ENCODE measurements at places on chromosomes 3 and 15.

DNA sequence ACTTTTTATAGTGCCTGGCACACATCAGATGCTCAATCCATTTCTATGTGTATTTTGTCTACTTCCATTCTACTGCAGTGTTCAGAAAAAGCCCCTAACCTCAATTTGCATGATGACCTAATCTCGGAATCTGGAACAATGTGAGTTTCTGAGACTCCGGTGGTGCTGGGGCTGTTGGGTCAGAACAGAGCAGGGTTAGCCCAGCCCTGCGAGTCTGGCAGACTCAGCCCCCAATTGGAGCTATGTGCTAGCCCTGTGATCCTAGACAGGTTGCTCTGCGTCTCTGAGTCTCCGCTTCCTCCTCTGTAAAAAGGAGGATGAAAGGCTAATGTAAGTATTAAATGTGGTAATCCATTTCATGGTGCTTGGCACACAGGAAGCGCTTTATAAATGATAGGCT lies 95.0 kb upstream of the ICE2 start:
- no peak for DNase-seq

GRCh38 chr3:194755671-194756459 lies 70.2 kb downstream of the FAM43A start:
- no peak for DNase-seq

- no peak for DNase-seq
Observed at GRCh38 chr3:10875914-10876313, 59.9 kb downstream of the SLC6A11 start.

DNA sequence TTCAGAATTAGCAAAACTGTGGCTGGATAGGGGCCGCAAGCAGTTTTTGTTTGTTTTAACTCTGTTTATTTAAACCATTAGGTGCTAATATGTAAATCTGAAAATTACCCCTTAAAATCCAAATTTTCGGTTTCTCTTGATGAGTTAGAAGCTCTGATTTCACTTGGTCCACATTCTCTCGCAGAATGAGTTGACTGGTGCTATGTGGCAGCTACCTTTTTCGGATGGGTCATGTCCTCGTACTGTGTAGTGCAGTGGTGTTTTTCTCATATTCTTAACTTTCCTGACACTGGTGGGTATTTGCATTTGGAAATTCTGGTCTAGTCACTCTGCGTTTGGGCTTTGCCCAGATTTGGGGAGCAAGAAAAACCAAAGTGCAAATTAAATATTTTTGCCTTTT lies 87.1 kb downstream of the DIPK2A start:
- DNase-seq = no peak

DNA sequence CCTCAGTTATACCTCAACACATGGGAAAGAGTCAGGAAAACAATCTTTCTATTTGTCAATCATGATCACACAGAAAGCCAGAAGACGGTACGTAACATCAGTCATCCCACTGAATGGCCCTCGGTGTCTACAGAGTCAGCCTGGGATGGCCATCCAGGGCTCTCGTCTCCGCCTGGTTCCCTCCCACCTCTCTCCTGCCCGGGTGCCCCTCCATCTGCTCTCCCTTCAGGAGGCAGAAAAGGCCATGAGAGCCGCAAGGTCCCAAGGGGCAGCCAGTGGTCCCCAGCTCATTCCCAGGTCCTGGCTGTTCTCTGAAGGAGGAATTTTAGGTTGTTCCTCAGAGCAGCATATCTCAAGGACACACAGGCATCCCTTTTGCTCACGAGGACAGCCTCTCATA lies 4.4 kb upstream of the LRRC15 start:
- no peak for DNase-seq

All from NCI-H1436 treated with DMSO at 0.1 percent for 48 hours (cell line).